ENCODE measurements at places on chromosomes 13 and 19.

DNA sequence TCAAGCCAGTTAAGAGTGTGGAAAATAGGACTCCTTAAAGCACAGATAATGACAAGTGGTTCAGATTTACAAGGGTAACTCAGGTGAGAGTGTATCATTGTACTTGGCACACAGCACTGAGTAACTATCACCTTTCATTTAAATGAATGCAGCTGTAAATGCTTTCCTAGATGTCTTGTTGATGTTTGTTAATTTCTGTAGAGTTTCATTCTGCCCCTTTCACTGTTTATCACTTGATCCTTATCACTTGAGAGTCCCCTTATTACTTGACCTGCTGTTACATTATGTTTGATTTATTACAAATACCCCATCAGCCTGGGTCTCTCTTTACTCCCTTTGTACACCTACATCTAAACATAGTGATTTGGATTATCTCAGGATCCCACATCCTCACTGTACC is 38.1 kb upstream of the ZNF527 start:
- no peak for DNase-seq

GRCh38 chr19:44876930-44877535 is 14.0 kb upstream of the TOMM40 start:
- no peak for DNase-seq

DNA sequence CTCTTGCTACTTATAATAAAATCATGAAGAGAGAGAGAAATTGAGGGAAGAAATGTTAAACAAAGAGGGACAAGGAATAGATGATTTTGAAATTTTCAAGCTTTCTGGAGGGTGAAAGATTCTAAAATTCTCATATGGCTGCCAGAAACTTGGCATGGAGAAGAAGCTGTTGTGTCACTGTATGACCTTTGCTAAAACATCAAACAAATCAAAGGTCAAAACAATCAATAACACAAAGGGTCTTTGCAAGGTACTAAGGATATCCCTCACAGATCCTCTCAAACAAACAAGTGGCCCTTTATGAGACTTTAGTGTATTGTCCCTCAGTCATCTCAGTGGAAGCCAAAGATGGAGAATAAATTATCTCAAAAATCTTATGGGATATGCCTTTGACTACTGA is 1039.2 kb upstream of the MIR17HG start:
- no peak for DNase-seq

DNA sequence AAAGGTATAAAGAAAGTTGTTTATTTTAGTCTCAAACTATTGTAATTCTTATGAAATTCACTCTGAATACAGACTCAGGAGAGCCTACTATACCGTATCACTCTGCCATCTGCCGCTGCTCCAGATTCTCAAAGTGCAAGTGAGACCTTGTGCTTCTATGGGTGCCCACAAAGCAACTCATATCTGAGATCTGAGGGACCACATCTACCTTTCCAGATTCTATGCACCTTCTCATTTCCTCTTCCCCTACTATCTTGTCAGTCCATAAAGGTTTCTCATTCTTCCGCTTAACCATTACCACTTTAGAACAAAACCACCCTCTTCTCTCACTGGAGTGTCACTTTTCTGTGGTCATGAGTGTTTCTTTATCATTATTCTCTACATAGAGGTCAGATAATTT is 1236.9 kb downstream of the DIAPH3 start:
- no peak for DNase-seq

DNA sequence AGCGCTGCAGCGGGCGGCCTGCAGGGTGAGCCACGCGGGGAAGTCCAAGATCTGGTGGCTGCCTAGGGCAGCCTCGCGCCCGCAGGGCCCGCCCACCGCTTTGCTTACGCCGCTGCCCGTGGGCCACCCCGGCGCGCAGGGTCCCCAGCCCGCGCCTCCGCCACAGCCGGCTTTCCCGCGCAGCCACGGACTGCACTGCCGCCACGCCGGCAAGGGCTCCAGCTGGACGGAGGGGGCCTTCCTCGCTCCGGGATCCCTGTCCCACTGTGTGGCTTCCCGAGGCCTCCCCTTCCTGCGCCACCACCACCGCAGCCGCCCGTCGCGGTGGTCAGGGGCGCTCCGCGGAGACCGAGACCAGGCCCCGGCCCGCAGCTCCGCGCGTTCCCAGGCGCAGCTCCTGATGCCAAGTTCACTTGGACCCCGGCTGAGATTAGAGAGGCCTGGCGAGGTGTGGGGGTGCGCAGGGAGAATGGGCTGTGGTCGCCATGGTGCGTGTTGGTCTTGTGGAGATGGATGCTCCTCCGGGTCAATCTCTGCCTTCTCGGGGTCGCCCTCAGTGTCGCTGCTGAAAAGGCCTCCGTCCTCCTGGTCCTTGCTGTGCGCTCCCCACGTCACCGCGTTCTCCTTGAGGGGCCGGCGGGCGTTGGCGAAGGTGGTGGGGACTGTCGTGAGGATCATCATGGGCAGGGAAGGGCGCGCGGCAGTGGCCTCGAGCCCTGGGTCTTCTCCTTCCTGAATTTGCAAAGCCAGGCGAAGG is 17.9 kb upstream of the RNF17 start:
- DNase-seq: no peak

GRCh38 chr13:72570019-72570418 is 157.4 kb downstream of the MZT1 start:
- DNase-seq: no peak

- no peak for DNase-seq
Measured at GRCh38 chr13:41232578-41233480, 30.5 kb downstream of the MTRF1 start.

- no peak for DNase-seq
Measured at GRCh38 chr13:93561576-93562225, 335.1 kb downstream of the GPC6 start.

DNA sequence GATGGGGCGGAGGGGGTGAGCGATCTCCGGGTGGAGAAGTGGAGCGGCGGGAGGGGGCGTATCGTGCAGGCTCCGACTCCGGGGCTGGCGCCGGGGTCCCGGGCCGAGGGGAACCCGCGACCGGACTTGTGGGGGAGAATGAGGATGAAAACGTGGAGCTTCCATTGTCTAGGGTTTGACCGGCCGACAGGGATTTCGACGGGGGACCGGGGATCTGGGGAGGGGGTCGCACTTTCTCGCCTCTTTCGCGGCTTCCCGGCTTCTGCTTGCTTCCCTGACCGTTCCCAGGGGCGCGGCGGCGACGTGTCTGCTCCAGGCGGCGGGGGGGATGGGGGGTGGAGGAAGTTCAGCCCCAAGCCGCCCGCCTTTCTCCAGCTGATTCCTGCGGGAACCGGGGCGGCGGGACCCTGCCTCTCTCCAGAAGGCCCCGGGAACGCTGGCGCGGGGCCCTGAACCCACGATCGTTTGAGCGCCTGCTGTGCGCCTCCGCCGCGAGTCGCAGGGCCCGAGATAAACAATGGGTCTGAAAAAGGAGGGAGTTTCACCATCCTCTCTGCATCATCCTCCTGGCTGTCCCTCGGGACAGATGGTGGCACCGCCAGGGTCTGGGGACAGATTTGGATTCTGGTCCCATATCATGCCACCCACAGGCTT is 790 bp downstream of the TPM4 start:
- DNase-seq: peak; percentile 26

DNA sequence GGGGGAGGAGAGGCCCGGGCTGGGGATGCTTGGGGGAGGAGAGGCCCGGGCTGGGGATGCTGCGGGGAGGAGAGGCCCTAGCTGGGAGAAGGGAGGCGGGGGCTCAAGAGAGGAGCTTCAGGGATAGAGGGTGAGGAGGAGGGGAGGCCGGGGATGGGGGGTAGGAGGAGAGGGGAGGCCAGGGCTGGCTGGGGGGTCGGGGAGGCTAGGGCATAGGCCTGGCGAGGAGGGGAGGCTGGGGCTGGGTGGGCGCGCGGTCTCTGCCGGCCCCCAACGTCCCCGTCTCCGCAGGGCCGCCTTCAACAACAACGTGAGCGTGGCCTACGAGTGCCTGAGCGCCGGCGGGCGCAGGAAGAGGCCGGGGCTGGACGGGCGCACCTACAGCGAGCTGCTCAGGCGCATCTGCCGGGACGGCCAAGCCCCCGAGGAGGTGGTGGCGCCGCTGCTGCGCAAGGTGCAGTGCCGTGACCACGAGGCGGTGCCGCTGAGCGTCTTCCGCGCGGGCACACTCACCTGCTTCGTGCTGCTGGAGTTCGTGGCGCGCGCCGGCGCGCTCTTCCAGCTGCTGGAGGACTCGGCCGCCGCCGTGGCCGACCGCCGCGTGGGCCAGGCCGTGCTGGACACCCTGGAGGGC is 11.4 kb downstream of the TPGS1 start:
- DNase-seq: peak; percentile 54

GRCh38 chr13:46184277-46184699 is 2.3 kb upstream of the LCP1 start:
- peak; percentile 72 for DNase-seq

DNA sequence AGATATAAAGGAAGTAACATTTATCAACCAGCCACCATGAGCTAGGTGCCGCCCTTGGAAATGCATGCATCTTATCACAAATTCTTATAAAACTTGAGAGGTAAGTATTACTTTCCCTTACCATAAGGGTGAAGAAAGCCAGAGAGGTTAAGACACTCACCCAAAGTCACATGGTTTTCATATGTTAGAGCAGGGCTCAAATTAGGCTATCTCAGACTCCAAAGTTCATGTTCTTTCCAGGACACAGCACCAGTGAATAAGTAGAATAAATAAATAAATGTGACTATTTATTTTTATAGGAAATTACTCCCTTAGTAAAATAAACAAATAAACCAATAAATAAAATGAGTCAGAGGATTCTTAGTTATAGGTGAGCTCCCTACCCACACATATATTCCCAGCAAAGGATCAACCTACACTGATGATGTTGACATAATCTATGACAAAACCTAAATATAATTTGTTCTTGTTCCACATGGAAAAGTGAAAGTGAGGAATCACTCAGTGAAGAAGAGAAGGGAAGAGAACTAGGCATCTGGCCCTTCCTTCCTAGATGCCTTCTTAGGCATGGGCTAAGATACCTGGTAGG is 27.2 kb downstream of the SPRY2 start:
- DNase-seq: no peak

GRCh38 chr13:75103976-75104375 is 378.0 kb downstream of the TBC1D4 start:
- DNase-seq: no peak

DNA sequence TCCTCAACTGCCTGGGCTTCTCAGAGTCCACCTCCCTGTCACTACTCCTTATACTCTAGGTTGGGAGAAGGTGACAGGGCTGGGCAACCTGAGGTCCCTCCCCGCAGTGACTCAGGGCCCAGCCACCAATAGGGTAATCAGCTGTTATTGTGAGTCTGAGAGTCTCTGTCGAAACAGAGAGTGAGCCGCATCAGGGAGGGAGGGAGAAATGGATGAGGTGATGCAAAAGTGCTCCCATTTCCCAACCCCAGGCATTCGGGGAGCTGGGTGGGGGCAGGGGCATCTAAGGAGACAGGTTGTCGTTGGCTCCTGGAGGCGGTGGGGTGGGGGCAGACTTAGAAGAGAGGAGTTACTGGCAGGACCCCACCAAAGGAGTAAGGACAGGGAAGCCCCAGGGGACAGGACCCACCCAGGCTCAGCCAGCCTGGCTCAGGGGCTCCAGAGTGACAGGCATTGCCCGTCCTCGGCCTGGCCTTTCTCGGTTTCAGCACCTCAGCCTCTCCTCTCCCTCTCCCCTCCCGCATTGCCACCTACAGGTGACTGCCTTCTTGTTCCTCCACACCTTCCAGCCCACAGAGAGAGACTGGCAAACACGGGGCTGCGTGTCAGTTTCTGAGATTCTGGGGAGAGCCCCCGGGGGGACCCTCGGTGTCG is at the start of gene DMKN:
Gene DMKN, minus strand, starts transcription at position 22 of the 654 bp plus-strand sequence. CDS start 174 bp downstream, outside the sequence.
- no peak for DNase-seq

DNA sequence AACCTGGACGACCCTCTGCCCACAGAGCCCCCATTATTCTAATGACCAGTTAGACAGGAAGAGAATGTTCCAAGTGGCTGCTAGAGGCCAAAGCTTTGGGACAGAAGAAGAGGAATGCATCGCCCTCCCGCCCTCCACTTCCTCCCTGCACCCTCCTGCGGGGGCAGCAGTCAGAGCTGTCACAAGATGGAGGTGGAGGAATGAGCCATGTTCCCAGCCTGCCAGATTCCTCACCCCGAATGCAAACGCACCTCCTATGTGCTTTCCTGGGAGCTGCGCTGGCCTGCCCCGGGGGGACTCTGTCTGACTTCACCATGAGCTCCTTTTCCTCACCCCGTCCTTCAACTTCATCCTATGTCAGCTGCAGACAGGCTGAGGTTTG is 1.7 kb downstream of the YJEFN3 start:
- DNase-seq: no peak

- no peak for DNase-seq
Measured at GRCh38 chr19:10113964-10114650, 2.6 kb downstream of the P2RY11 start.

DNA sequence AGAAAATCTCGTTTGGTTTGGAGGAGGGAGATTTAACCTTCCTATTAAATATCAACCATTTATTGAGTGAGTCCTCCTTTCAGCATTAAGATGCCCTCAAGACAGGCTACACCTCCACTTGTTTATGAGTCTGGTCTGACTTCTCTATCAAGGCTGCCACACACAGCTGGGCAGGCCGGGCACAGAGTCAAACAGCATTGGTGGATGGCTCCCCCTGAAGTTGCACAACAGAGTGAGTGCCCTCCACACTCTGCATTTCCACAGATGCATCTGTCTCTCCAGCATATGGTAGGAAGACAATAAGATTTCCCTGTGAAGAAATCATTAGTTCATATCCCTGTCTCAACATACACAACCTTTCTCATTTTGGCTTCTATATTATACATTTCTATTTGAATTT is 31.4 kb downstream of the PHF11 start:
- no peak for DNase-seq

- DNase-seq: no peak
Measured at GRCh38 chr19:1921825-1922224, 16.6 kb downstream of the ADAT3 start.

- no peak for DNase-seq
Measured at GRCh38 chr13:52454459-52454819, 839 bp upstream of the CKAP2 start.

DNA sequence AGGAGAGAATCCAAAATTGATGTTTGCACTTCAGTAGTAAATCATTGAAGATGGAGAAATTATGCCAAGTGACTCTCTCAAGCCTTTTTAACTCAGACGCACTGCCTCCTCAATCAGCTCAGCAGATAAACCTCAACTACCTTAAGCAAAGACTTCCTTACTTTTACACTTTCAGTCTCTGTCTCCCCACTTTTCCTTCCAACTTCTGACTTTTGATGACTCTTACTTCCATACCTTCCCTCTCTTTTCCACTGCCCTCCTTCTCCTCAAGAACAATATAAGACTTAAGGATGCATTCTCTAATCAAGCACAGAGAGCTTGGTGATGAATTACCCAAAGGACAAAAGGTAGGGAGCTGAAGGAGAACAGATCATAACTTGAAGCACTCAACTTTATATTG is 4.8 kb upstream of the DACH1 start:
- DNase-seq: no peak

DNA sequence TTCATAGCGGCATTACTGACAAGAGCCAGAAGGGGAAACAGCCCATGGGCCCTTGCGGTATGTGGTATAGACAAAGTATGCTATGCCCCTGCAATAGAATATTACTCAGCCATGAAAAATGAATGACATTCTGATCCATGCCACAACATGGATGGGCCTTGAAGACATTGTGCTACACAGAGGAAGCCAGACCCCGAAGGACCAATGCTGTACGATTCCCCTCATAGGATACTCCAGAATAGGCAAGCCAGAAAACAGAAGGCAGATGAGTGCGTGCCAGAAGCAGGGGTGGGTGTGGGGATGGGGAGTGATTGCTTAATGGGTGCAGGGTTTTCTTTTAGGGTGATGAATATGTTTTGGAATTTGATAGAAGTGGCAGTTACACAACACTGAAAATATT is 342.0 kb downstream of the TEX29 start:
- DNase-seq: no peak

GRCh38 chr13:38617936-38618335 is 68.9 kb upstream of the FREM2 start:
- no peak for DNase-seq

- DNase-seq: no peak
Measured at GRCh38 chr19:33551676-33552075, 30.1 kb upstream of the PEPD start.

Measured in stimulated activated CD4-positive, alpha-beta T cell treated with anti-CD3 and anti-CD28 coated beads, Interleukin-4, amount 100 ng/mL, for 4 hours (primary cell).